ENCODE measurements at places on chromosomes 5 and 9. TPM values are rescaled to one million over a fixed set of nuclear protein-coding genes. Genes with fewer than 3 reads are reported as not detected.
A peak's percentile ranks its signal among the peaks of the same experiment; 100 is the strongest.

ESM1 gene
- not detected for polyA plus RNA-seq

KCNV2 gene
- not detected for polyA plus RNA-seq

SOX30 gene
- not detected for polyA plus RNA-seq

CD180 gene
- polyA plus RNA-seq, result not detected

LCN1 gene
- polyA plus RNA-seq, result not detected

DNA sequence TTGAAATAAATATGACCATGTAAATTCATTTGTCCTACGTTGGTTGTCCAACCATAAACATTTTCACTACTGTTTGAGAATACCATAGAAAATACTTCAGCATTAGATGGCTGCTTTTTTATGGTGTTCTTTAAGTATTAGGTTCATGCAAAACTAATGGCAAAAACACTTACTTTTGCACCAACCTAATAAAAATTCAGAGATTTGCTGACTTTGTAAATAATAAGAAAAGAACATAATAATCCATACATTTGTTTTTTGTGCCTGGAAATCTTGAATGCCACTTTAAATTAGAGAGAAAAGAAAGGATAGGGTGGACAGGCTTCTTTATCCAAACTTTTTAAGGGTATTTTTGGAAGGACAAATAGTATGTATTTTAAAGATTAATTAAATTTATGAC, 719.7 kb upstream of the TYRP1 start:
- H3K4me3 ChIP-seq, result no peak overlapping the region
- H3K36me3 ChIP-seq, result no peaks in the 10 kb centered on the region
- no peak for DNase-seq
- H3K27me3 ChIP-seq, result no peaks in the 10 kb centered on the region

DNA sequence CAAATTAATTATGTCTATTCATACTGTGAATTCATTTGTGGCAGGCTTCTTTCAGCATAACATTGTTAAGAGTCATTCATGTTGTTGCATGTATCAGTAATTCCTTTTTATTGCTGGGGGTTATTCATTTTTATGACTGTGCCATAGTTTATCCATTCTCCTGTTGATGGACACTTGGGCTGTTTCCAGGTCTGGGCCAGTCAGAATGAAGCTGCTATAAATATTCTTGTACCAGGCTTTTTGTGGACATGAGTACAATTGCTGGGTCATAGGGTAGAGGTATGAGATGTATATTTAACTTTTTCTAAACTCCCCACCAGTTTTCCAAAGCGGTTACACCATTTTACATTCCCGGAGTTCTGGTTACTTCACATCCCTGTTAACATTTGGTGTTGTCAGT, 13.6 kb downstream of the PRPF4 start:
- no peak overlapping the region for H3K27ac ChIP-seq
- H3K27me3 ChIP-seq, result no peaks in the 10 kb centered on the region
- no peak for DNase-seq
- H3K4me1 ChIP-seq, result no peaks in the 10 kb centered on the region

- H3K4me3 ChIP-seq, result no peak overlapping the region
- no peak for DNase-seq
- peaks cover 3% of the 10 kb centered on the region for H3K27me3 ChIP-seq
- H3K36me3 ChIP-seq, result no peaks in the 10 kb centered on the region
Measured at GRCh38 chr9:132733260-132733815, 63.1 kb downstream of the GTF3C4 start.

GRCh38 chr5:150559701-150560100, 51.8 kb downstream of the NDST1 start:
- no peak for DNase-seq
- no peaks in the 10 kb centered on the region for H3K27me3 ChIP-seq
- H3K4me3 ChIP-seq, result no peak overlapping the region
- peaks cover 25% of the 10 kb centered on the region for H3K4me1 ChIP-seq
- peaks cover 2% of the 10 kb centered on the region for H3K36me3 ChIP-seq
- H3K27ac ChIP-seq, result no peak overlapping the region

- peaks cover 21% of the 10 kb centered on the region for H3K4me1 ChIP-seq
- no peaks in the 10 kb centered on the region for H3K36me3 ChIP-seq
- no peak for DNase-seq
Measured at GRCh38 chr5:154300207-154300883, 109.8 kb downstream of the GALNT10 start.

DNA sequence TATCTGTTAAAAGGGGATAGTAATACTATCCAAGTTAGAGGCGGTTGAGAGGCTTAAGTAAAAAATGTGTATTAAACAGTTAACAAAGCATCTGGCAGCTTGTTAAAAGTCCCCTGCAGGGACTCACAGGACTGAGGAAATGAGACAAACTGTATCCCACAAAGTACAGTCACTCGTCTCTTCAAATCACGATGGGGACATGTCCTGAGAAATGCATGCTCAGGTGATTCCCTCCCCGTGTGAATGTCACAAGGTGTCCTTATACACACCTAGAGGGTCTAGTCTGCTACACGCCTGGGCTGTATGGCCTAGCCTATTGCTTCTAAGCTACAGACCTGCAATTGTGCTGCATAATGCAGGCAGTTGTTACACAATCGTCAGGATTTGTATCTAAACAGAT, 237.0 kb downstream of the IRX2 start:
- no peaks in the 10 kb centered on the region for H3K36me3 ChIP-seq
- no peak overlapping the region for H3K27ac ChIP-seq
- no peaks in the 10 kb centered on the region for H3K4me1 ChIP-seq

DNA sequence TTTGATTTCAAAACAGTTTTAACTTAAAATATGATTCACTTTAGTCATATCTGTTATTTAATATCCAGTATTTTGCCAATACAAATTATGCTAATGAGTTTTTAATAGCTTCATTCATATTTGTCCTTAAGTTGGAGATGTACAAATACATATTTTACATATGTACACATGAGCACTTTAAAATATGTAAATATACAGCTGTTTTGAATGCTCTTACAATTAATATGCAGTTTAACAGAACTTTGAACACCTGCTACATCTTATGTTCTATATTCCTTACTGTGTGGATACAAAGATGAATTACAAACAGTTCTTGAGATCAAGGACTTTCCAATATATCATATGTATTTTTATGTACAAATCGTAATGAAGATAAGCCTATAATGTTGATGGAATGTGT, 74.0 kb downstream of the CHSY3 start:
- H3K27ac ChIP-seq, result no peak overlapping the region
- H3K4me1 ChIP-seq, result no peaks in the 10 kb centered on the region
- H3K36me3 ChIP-seq, result no peaks in the 10 kb centered on the region
- H3K4me3 ChIP-seq, result no peak overlapping the region
- no peak for DNase-seq

- peaks cover 44% of the 10 kb centered on the region for H3K27me3 ChIP-seq
- H3K27ac ChIP-seq, result no peak overlapping the region
- H3K4me3 ChIP-seq, result no peak overlapping the region
- DNase-seq, result no peak
Measured at GRCh38 chr5:2300421-2300820, 417.7 kb upstream of the IRX4 start.

DNA sequence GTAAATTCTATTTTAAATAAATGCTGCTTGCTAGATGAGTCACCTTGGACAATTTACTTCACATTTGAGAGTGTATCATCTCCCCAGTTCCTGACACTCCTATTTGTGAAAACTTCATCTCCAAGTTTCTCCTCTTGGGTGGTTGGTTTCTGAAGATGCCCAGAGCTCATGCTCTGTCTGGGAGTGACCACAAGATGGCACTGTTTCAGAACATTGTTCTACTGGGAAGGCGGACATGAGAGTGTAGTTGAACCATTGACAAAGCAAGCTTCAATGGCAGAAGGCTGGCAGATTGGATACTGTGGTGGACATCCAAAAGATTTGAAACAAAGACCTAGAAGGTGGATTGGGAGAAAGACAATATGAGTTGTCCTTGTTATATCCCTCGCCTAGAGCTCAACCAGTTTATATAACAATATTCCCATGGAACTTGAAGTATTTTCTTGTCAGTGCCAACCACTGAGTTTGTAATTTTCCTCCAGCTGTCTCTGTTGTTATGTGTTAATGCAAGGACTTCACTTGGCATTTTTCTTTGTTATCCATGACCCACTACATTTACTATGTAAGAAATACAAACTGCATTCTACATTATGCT, 234.3 kb upstream of the ANKH start:
- H3K36me3 ChIP-seq, result no peaks in the 10 kb centered on the region
- H3K27ac ChIP-seq, result no peak overlapping the region
- H3K27me3 ChIP-seq, result no peaks in the 10 kb centered on the region
- peak; percentile 36 for DNase-seq
- H3K4me1 ChIP-seq, result no peaks in the 10 kb centered on the region
- no peak overlapping the region for H3K4me3 ChIP-seq

DNA sequence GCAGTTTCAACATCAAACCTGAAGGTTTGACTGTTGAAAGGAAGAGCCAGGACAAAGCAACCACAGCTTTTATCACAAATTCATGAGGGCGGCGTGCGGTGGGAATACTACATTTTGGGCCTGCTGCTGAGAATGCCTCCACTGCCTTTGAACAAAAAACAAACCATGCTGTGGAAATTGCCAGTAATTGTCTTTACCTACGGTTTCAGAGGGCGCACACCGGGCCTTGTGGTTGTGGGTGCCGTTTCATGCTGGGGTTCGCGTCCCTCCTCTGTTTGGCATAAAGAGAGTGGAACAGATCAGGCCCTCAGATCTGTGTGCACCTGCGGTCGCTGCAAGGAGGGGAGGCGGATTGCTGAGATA, 27.6 kb upstream of the TCF7 start:
- no peaks in the 10 kb centered on the region for H3K27me3 ChIP-seq
- H3K4me3 ChIP-seq, result no peak overlapping the region
- no peak for DNase-seq
- H3K27ac ChIP-seq, result no peak overlapping the region
- peaks cover 75% of the 10 kb centered on the region for H3K4me1 ChIP-seq

DNA sequence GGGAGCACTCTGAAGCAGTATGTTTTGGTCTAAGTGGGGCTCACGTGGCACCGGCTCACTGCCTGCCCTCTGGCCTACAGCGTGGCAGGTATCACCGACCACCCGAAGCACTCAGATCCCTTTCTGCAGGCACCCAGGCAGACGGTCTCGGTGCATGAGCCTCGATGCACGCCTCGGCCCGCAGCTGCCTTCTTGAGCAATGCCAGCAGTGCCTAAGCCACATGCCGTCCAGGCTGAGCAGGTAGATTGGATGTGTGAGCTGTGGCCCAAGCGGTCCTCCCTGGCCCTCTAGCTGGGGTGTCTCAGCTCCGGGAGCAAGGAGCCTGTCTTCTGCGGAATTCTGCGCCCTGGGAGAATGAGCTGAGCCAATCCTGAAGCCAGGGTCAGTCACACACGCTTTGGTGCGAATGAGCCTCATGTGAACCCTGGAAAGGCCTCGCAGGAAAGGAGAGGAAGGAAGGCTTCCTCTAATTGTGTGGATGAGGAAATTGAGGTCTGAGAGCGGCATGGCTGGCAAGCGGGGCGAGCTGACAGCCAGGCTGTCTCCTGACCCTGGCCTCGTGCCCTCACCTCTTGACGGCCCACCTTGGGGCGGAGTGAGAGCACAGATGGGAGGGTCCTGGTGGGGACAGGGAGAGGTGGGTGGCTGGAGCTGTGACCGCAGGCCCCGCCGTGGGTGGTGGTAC, 14.4 kb downstream of the RXRA start:
- H3K27ac ChIP-seq, result no peak overlapping the region
- no peak overlapping the region for H3K4me3 ChIP-seq
- no peak for DNase-seq
- H3K27me3 ChIP-seq, result no peaks in the 10 kb centered on the region
- peaks cover 44% of the 10 kb centered on the region for H3K4me1 ChIP-seq

DNA sequence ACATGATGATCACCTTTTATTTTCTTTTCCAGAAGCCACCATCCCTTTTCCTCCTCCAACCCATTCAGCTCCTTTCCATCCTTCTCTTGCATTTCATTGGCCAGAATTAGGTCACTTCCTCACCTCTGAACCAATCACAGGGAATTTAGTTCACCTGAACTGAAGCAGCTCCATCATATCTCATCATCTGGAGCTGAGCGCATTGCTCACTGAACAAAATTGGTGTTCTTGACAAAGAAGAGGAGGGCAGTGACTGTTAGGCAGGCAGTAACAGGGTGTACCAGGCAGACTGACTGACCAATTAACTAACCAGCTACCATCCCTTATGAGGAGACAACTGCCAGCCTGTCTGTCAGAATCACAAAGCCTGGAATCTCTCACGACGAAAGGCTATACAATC, 1.8 kb upstream of the ZNF354A start:
- no peak overlapping the region for H3K4me3 ChIP-seq
- no peaks in the 10 kb centered on the region for H3K36me3 ChIP-seq
- peaks cover 8% of the 10 kb centered on the region for H3K4me1 ChIP-seq
- no peaks in the 10 kb centered on the region for H3K27me3 ChIP-seq

DNA sequence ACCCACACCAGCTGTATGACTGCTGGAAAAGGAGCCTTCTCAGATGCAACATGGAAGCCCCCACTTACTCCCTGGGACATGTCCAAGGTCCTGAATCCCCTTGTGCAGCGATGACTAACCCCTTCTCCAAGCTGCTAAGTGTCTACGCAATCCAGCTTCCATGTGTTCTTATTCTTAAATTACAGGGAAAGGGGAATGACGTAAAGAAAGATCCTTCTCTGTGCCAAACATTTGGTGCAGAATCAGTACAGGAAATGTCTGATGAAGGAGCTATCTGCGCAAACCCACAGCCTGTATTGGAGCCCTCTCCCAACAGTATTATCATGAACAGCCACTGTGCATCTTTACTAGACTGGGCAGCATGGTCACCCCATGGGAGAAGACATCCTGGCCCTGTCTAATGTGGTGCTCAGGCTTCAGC, 183.2 kb downstream of the FRMD3 start:
- no peak for DNase-seq
- H3K36me3 ChIP-seq, result no peaks in the 10 kb centered on the region
- no peaks in the 10 kb centered on the region for H3K27me3 ChIP-seq
- no peak overlapping the region for H3K27ac ChIP-seq
- H3K4me1 ChIP-seq, result no peaks in the 10 kb centered on the region

GRCh38 chr5:351084-351920, 29.8 kb downstream of the AHRR start:
- no peaks in the 10 kb centered on the region for H3K27me3 ChIP-seq
- no peaks in the 10 kb centered on the region for H3K36me3 ChIP-seq
- H3K4me1 ChIP-seq, result no peaks in the 10 kb centered on the region
- no peak overlapping the region for H3K4me3 ChIP-seq

- no peak overlapping the region for H3K4me3 ChIP-seq
- 0 out of 2 replicates have a peak, but pooled peaks cover 8% of the 10 kb centered on the region for H3K4me1 ChIP-seq
- no peaks in the 10 kb centered on the region for H3K27me3 ChIP-seq
- no peaks in the 10 kb centered on the region for H3K36me3 ChIP-seq
Measured at GRCh38 chr5:33032271-33033070, 321.4 kb downstream of the NPR3 start.

GRCh38 chr9:133701981-133702797, 36.0 kb downstream of the SARDH start:
- H3K27ac ChIP-seq, result no peak overlapping the region
- H3K4me1 ChIP-seq, result no peaks in the 10 kb centered on the region
- DNase-seq, result no peak
- no peak overlapping the region for H3K4me3 ChIP-seq
- H3K27me3 ChIP-seq, result no peaks in the 10 kb centered on the region
- peaks cover 4% of the 10 kb centered on the region for H3K36me3 ChIP-seq

GRCh38 chr9:127049044-127049443, 73.4 kb downstream of the ANGPTL2 start:
- no peak for DNase-seq
- H3K4me3 ChIP-seq, result no peak overlapping the region
- no peak overlapping the region for H3K27ac ChIP-seq
